ENCODE measurements at places on chromosomes 4 and X.

- DNase-seq: no peak
These were observed 197.8 kb downstream of the PALLD start for GRCh38 chr4:168694667-168695066.

DNA sequence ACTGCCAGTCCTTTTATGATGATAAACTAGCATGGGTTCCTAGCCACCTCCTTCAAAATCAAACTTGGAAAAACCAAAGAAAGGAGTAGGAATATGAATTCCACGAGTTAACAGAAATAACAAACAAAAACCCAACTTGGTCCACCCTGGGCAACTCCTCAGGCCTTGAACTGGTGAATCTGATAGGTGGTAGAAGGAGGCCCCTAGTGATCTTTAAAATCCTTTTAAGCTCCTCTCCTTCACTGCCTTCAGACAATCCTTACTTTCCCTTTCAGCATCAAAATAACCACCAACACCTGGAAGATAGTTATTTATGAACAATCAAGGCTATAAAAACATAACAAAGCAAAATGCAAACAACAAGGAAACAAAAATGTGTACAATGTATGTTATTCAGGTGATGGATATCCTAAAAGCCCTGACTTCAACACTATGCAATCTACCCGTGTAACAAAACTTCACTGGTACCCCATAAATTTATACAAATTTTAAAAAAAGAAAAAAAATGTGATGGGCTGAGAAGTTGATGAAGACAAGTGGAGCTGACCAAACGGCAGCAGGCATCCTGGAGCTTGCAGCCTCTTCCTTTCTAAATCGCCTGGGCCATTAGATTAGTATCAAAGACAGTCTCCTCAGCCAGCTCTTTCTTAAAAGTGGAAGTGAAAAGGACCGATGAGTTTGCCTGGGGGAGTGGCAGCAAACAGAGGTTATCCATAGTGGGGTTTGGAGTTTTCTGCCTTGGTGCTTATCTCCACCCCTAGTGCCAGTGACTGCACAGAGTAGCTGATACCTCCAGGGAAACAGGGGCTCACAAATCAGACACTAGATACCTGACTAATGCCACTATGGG lies 179.6 kb downstream of the TMA16 start:
- no peak for DNase-seq

- DNase-seq: no peak
These were observed 18.9 kb downstream of the LEF1 start for GRCh38 chr4:108149588-108150380.

- no peak for DNase-seq
These were observed 2054.9 kb downstream of the PCDH7 start for GRCh38 chr4:32775049-32775448.

- no peak for DNase-seq
These were observed 196.8 kb upstream of the FSTL5 start for GRCh38 chr4:162360369-162361149.
